ENCODE measurements at places on chromosomes 13 and 19. TPM values are rescaled to one million over a fixed set of nuclear protein-coding genes. Genes with fewer than 3 reads are reported as not detected.

The CPB2 gene
- not detected for total RNA-seq

The CELF5 gene
- total RNA-seq: not detected

The FFAR2 gene
- total RNA-seq: 0.11 TPM

The YJEFN3 gene
- 5.8 TPM for total RNA-seq

The GIPC3 gene
- total RNA-seq: 2.2 TPM

The CAPNS1 gene
- 781 TPM for total RNA-seq

The TIMM44 gene
- 116 TPM for total RNA-seq

The OR7C1 gene
- not detected for total RNA-seq

The C19orf47 gene
- 209 TPM for total RNA-seq

All from Right ventricle myocardium superior (tissue), 1 donor.